ENCODE measurements at places on chromosomes 11 and 22.

DNA sequence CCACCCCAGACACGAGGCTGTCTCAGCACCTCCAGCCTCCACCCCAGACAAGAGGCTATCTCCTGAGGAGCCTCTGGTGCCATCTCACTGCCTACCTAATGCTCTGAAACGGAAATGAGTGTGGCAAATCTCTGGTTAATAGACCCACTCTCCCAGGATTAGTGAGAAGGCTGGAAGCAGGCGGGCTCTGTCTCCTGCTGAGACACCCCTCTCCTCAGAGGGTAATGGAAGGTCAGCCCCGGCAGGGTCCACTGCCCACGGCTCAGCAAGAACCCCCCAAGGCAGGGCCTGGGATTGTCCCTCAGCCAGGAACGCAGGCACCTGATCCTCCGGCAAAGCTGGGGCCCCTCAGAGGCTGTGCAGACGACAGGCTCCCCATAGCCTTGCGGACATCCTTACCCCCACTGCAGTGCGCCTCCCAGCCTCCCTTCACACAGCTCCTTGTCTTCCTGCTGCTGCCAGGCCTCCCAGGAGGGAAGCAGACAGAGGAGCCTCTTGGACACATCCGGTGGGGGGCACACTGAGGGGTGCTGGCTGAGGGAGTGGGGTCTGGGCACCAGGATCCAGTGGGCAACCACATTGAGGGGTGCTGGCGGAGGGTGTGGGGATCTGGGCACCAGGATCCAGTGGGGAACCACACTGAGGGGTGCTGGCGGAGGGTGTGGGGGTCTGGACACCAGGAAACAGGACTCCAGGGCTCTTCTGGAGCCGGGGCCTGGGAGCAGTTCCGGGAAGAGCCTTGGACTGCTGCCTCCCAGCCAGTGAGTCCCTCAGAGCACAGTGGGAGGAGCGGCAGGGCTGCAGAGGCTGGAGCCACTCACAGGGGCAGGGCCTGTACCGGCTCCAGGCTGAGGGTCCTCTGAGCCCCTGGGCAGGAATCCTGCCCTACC lies 13.1 kb downstream of the CHID1 start:
- DNase-seq: no peak

DNA sequence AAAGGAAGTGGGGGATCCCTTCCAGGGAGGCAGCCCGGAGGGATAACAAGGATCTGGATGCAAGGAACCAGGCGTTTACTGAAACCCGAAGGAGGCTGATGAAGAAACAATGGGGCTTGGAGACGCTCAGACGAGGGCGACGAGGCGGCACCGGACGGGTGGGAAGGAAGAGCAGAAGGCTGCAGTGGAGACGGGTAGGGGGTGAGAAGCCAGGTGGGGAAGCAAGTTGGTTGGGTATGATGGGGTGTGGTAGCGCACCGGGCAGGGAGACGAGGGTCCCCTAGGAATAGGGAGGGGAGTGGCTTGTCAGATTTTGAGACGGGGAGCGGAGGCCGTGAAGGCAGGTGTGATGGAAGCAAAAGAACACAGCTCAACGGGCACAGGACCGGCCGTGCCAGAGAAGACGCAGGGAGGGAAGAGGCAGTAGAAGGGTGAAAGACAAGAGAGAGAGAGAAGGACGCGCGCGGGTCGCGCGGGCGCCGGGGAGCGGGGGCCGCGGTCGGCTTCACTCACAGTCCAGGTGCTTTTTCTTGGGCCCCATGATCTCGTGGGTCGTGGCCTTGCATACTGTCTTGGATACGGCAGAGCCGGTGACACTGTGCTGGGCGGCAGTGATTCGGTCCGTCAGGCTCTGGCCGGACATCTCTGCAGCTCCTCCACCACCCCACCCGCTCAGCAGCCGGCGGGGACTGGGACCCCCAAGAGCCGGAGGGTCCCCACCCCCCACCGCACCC lies 579 bp downstream of the PICALM start:
- DNase-seq: no peak

DNA sequence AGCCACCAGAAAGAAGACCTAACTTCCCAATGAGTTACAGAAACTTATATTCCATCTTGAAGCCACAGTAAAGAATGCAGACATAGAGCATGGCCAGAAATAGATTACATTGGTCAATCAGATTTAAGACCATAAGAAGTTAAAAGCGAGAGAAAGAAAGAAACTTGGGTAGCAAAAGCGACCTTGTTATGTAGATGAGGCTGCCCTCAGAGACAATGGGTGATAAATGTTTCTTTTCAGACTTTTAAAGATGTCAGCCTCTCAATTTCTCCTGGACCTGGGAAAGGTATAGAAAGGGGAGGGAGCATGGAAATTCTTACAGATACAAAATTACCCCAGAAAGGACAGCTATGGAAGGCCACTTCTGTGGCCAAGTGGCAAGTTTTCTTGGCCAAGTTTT lies 732.6 kb upstream of the LUZP2 start:
- DNase-seq: no peak

- DNase-seq: no peak
Observed at GRCh38 chr22:37186228-37186996, 1.6 kb downstream of the C1QTNF6 start.

DNA sequence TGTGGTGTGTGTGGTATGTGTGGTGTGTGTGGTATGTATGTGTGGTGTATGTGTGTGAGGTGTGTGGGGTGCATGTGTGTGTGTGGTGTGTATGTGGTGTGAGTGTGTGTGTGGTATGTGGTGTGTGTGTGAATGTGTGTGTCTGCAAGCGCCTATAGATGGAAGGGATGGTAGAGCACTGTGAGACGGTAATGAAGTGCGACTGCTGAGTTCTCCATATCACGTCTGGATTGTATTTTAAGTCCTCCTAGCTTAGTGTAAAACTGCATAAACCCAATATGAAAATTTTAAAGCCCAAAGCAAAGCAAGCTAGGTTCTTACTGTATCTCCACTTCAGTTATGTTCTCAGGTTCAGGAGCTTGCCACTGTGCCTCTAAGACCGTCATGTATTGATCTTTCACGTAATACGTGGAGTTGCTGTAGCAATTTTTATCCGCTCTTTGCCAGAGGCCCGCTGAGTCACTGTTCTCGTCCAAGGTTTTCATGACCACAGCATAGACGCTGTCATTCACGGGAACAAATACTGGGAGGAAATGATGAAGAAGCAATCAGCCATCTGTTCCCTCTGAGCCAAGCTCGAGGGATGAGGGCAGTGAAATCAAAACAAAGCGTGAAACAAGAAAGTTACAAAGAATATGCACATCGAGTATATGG lies 5.5 kb downstream of the PLET1 start:
- no peak for DNase-seq

DNA sequence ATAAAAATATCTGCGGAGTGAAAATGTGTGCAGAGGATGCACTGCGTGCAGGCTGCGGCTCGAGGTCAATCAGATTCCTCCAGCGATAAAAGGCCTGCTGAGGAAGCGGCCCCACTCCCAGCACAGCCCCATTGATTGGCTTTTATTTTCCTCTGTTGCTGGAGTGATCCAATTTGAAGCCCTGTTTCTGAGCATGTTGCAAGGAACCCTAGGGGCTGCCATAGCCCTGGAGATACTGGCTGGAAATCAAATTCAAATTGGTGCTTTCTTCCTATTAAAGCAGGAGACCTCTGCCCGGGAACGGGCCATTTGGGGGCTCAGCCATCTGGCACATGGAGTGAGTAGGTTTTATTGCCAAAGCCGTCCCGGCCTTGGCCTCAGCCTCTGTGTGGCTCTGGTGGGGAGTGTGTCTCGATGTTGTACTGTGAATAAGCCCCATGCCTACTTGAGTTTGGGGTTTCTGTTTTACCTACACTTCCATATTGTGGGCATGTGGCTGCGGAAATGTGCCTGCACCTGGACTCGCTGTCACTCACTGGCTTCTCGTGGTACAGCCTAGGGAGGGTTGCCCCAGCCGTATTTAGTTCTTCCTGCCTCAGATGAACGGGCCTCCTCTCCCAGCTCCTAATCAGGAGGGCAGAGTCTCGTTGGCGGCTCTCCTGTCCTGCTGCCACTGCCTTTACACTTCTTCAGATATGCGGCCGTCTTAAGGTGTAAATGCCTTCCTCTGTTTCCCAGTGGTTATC lies 25.6 kb downstream of the PARVB start:
- no peak for DNase-seq

DNA sequence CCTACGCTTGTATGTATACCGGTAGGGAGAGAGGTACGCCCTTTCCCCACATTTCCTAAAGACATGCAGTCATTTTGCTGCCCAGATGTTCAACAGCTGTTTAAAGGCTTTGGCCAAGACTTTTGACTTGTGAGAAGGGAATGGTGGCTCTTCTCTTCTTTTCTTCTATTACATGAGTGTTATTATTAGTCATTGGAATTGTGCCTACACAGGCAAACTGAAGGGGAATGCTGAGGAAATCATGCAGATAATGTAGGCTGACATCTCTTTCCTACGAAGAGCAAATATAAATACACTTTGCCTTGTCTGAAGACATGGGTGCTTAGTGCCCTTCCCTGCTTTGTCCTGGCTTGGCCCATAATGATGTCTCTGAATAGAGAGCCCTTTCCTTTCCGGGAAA lies 194.3 kb upstream of the NARS2 start:
- no peak for DNase-seq

GRCh38 chr11:72232260-72233055 lies 7.9 kb downstream of the INPPL1 start:
- DNase-seq: no peak

DNA sequence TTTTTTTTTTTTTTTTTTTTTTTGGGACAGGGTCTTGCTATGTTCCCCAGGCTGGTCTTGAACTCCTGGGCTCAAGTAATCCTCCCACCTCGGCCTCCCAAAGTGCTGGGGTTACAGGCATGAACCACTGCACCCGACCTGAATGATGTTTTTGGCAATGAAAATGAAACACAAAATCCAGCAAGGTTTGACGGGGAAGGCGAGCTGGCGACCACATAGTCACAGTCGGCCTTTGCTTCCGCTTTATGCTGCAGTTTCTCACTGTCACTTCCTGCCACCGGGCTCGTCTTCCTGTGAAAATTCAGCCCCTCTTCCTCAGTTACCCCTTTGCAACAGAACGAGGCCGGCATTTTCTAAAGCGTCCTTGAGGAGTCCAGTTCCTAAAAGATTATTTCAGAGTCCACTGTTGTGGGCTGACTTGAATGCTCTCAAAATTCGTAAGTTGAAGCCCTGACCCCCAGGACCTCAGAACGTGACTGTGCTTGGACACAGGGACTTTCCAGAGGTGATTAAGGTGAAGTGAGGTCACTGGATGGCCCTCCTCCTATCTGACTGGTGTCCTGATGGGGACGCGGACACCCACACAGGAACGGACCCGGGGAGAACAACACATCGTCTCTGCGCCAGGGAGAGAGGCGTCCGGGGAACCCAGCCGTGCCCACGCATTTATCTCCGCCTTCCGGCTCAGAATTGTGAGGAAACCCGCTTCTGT lies 2.9 kb upstream of the BID start:
- no peak for DNase-seq

DNA sequence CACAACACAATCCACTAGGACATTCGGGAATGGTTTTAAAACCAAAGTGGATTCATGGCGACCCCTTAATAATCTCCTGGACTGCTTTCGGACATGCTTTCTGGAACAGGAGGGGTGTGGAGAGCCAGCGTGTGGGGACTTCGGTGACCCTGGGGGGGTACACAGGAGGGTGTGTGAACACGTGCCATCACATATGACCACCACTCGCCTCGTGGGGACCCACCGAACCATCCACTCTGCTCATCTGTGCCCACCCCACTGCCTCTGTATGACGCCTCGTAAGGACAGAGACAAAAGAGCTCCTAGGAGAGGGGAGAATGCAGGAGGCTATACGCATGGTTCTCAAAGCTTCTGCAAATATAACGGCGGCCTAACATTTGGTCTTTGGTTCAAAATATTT lies 8.9 kb downstream of the LTO1 start:
- no peak for DNase-seq

DNA sequence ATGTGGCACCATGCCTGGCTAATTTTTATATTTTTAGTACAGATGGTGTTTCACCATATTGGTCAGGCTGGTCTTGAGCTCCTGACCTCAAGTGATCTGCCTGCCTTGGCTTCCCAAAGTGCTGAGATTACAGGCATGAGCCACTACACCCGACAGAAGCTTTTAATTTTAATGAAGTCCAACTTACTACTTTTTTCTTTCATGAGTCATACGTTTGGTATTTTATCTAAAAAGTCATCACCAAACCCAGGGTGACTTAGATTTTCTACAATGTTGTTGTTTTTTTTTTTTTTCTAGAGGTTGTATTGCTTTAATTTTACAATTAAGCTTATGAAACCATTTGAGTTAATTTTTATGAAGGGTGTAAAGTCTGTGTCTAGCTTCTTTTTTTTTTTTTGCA lies 34.9 kb downstream of the JRKL start:
- no peak for DNase-seq

DNA sequence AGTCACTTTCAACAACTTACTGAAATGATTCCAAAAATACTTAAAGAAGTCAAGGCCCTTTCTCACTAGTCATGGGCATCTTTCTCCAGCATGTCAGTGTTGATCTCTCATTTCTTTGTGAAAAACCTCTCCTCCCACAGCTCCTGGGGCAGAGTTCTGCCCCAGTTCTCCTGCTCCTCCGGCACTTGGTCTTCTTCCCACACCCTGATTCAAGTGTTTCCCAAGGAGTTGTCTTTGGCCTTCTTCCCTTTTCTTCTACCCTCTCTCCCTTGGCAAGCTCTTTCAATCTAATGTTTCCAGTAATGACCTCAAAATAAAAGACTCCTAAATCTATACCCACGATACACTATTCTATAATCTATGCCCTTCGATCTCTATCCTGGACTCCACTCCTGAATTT lies 42.1 kb upstream of the CCDC34 start:
- DNase-seq: no peak

DNA sequence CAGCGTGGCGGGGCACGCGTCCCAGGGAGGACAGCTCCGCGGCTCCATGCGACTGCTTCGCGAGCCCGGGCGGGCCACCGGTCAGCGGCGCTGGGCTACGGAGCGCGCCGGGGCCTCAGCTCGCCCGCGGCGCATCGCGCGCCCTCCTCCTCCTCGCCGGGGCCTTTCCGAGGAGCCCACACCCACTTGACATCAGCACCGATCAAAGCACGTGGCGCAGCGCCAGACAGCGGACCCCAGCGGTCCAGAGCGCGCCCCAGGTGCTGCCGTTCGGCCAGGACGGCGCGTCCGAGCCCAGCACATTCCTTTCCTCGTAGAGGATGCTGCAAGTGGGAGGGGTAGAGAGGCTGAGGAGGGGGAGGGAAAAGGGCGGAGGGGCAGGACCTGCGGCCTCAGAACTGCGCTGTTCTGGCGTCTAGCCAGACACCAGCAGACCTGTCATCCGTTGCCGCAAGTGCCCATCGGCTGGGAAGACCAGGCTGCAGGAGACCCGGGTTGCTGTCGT lies 88.6 kb downstream of the PLEKHA7 start:
- DNase-seq: no peak

DNA sequence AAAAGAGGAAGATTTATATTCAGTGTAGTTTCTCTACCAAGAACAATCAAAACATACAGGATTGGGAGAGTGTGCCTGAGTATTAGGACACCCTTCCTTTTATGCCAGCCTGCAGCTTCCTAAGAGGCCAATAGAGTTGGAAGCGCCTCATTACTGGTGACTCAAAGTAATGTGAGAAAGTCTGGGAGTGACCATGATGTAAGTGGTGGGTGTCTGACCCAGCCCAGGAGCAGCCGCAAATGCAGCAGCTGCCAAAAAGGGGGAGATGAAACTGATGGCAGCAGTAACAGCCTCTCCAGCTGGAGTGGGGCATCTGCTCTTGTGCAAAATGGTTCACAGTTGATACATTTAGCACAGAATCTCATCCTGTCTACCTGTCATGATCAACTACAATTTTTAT lies 62.0 kb downstream of the ZNF280B start:
- DNase-seq: no peak

- DNase-seq: no peak
Observed at GRCh38 chr22:39723463-39723862, 152.9 kb downstream of the CACNA1I start.

- no peak for DNase-seq
Observed at GRCh38 chr11:72409458-72409857, 24.9 kb downstream of the CLPB start.

All from LNCaP clone FGC (cell line).